ENCODE measurements at places on chromosomes 6 and 20.

GRCh38 chr6:5634525-5634924 lies 372.2 kb downstream of the NRN1 start:
- no peak for DNase-seq

GRCh38 chr6:140252099-140252498 lies 877.7 kb upstream of the CITED2 start:
- DNase-seq: no peak

GRCh38 chr6:165167311-165167710 lies 142.1 kb downstream of the C6orf118 start:
- no peak for DNase-seq

DNA sequence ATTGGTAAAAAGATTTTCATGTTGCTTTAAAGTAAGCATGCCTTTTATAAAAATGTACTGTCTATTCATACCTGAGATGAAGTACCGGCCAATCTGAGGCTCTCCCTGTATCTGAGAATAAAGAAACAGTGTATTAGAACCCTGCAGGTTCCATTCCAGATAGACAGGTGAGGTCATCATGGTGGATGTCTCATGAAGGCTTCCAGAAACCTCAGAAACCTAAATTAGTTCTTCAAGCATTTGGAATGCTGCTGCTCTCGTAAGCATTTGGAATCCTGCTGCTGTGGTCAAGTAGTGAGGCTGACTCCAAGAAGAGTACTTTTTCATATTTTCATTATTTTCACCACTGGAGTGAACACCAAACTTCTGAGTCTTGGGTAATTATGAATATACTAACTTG lies 642.3 kb downstream of the MAFB start:
- DNase-seq: no peak

DNA sequence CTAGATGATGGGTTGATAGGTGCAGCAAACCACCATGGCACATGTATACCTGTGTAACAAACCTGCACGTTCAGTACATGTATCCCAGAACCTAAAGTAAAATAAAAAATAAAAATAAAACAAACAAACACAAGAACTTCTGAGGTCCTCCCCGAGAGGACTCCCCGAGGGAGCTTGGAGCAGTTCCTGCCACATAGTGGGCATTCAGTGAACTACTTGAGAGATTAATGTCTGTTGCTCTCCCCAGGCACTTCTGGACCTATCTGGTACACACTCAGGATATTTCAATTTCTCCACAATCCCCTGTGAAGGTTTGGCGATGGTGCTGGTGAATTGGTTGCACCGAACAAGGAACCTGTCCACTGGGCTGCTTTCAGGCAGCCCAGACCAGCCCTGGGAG lies 311.2 kb downstream of the ESR1 start:
- no peak for DNase-seq

DNA sequence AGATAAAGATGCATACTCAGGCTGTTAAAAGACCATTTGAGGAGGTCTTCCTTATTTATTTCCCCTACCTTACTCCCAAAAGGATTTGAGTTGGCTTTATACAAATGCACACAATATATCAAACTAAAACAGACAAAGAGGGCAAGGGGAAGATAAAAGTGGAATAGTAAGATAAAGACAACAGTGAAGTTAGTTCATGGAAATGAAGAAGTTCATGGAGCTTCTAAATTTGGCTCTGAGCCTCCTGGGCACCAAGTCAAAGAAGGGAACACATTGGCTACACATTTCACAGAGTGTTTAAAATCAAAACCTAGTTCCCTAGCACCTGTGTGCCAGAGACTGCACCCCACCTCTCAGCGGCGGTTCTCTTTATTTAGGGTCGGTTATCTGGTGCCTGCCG lies 25.8 kb upstream of the ARMC2 start:
- no peak for DNase-seq

- no peak for DNase-seq
Observed at GRCh38 chr6:155267411-155267810, 3.6 kb downstream of the CLDN20 start.

GRCh38 chr20:30602424-30602823 lies 655.0 kb upstream of the DEFB115 start:
- no peak for DNase-seq

- DNase-seq: no peak
Observed at GRCh38 chr20:64056639-64056888, 6.4 kb upstream of the TCEA2 start.

- DNase-seq: no peak
Observed at GRCh38 chr6:35173044-35173426, 31.9 kb upstream of the TCP11 start.

GRCh38 chr6:83592770-83593394 lies 80.5 kb downstream of the PRSS35 start:
- no peak for DNase-seq

GRCh38 chr6:72464791-72465691 lies 156.8 kb upstream of the KCNQ5 start:
- DNase-seq: no peak

DNA sequence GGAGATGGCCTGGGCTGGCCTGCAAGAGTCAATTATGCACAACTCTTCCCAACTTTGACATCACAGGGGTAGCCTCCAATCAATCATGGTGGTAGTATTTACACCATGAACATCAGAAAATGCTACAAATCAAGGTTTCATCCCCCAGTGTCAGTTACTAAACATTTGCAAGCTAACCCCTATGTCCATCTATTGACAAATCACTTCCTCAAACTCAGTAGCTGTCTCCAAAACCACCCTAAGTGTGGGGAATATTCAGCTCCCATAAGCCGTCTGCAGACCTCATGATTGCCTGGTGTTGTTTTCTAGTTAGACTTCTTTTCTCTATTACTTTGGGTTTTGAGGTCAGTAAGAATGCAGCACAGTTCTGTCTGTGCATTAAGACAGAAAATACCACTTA lies 200.8 kb upstream of the RIN2 start:
- DNase-seq: no peak

DNA sequence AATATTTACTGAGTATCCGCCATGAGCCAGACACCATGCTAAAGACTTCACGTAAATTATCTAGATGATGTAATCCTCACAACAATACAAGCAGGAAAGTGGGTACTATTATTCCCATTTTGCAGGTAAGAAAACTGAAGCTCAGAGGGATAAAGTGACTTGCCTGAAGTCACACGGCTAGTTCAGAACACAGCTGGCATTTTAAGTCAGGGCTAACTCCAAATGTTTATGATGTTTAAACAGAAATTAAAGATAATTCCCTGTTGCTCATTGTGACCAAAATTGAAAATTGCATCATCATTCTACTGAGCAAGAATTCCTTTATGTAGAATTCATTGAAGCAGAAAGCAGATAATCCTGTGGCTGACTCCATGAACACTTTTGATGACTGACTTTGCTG lies 71.3 kb upstream of the STXBP5 start:
- no peak for DNase-seq

DNA sequence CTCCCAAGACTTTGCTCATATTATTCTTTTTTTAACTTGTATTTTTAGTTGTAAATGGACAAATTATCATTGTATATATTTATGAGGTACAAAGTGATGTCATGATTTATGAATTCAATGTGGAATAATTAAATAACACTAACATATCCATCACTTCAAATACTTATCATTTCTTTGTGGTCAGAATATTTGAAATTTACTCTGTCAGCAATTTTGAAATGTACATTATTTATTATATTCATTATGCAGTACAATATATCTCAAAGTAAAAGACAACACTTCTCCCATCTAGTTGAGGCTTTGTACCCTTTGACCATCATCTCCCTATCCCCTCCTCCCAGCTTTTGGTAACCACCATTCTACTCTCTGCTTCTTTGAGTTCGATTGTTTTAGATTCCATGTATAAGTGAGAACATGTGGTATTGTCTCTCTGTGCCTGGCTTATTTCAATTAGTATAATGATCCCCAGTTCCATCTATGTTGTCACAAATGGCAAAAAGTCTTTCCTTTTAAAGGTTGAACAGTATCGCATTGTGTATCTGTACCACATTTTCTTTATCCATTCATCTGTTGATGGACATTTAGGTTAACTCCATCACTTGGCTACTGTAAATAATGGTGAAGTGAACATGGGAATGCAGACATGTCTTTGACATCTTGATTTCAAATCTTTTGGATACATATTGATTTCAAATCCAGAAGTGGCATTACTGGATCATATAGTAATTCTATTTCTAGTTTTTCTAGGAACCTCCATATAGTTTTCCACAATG lies 197.2 kb downstream of the KIF6 start:
- no peak for DNase-seq

GRCh38 chr20:63878899-63879663 lies 14.0 kb downstream of the TPD52L2 start:
- DNase-seq: no peak

DNA sequence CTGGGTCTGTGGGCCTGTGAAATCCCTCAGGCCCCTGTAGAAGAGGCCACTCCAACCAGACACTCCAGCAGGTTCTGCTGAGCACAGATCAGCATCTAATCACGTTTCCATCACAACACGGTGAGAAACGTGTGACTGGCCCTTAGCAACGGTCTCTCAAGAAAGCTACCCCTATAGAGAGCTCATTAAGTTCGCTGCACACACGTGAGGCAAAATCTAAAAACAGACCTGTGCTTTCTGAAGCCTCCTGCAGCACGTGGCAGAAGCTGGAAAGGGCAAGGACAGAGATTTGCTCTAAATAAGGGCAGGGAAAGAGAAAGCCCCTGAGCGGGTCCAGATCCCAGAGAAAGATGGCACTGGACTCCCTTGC lies 56.5 kb downstream of the GPR6 start:
- DNase-seq: no peak
